Type B pancreatic cell (in vitro differentiated cells): ENCODE measurements at places on chromosomes 4 and X.

DNA sequence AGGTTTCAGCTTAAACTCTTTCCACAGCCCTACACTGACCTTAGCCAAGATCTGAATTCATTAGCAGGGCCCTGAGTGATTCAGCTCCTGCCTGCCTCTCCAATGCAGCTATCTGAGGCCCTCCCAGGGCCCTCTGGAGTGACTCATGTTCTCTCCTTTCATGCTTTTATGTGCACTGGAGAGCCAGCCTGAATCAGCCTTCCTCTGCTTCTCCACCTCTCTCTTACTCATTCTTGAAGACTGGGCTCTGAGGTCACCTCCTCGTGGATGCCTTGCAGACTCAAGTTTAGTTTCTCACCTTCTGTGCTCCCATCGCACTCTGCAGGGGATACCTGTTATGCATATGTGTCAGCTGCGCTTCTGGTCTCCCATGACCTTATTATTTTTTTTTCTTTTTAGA lies 3.1 kb upstream of the OCIAD2 start:
- no peak for DNase-seq

DNA sequence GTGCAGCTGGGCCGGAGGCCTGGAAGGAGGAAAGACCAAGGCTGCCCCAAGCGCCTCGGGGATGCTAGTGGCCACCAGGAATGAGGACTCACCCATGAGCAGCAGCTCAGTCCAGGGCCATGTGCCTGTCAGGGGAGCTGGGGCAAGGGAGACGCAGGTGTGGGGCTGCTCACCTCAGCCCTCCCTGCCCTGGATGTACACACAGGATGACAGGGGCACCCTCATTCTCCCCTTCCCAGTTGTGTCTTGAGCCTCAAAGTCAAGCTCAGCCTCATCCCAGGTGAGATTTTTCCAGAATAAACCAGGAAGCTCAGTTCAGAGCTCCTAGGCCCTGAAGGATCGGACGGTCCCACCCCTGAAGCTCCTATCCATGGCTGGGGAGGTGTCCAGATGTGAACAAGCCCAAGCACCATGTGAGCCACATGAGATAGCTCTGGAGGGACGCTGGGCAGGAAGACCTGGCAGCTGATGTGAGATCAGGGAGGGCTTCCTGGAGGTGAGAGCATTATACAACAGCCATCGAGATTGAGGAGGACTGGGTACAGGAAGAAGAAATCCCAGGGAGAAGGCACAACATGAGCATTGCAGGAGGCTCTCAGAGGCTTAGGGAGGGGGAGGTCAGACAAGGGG lies 23.0 kb downstream of the HTRA3 start:
- DNase-seq = no peak

GRCh38 chr4:41430792-41431191 lies 107.2 kb upstream of the LIMCH1 start:
- no peak for DNase-seq

GRCh38 chr4:189001283-189001970 lies 862.2 kb downstream of the TRIML1 start:
- no peak for DNase-seq

DNA sequence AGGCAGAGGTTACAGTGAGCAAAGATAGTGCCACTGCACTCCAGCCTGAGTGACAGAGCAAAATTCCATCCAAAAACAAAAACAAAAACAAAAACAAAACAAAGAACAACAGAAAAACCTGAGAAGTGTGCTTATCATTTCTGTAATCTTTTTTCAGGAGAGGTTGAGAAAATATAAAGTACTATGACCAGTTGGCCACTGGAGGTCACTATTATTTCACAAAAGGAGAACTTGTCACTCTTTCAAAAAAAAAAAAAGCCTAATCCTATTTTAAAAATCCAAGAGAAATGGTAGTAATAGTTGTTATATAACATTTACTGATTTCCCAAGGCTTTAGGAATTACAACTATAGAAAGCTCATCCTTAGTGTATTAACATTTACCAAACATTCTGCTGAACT lies 24.9 kb upstream of the RNF150 start:
- DNase-seq = no peak

DNA sequence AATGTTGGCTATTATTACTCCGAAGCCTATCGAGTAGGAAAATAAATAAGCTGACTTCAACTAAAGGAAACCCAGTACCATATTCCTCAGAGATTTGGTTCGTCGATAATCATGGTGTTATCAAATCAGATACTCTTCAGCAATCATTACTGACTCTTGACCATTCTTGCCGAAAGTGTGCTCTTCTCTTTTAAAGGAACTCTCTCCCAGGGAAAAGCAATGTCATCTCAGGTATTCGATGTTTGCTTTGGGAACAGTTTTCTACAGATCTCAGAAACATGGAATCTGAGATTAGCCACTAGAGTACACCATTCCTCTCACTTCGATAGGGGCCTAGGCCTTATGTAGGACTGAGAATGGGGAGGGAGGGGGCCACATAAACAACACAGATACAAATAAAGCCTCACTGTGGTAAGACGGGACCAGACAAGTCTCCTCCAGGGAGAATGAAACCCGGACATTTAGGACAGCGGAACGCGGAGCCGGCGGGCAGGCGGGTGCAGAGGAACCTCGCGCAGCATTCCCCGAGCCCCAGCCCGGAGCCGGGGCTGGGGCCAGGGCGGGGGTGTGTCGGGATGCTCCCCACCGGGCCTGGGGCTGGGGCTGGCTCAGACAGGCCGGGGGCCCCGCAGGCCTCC lies 581 bp downstream of the DNAJB14 start:
- DNase-seq = no peak
